Amniotic stem cell (primary cell): ENCODE measurements at places on chromosomes 11 and 22.

- DNase-seq: no peak
Observed at GRCh38 chr11:129694538-129694937, 121.1 kb upstream of the TMEM45B start.

- no peak for DNase-seq
Observed at GRCh38 chr11:2586793-2587131, 113.0 kb downstream of the KCNQ1OT1 start.

DNA sequence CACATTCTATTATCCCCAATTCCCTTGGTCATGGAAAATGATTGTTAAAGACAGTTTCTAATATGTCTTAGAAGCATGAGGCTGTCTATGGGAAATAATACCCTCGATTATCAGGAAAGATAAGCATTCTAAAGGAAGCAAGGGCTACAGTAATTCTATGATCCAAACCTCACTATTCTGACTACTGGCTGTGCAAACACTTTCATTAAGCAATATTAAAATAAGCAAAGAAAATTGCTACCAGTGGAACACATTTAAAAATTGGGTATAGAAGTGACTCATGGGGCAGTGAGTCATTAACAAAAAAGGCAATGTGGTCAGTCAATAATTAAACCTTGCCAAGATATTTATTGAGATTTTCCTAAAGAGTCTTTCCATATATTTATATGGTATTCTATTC lies 1415.2 kb upstream of the TENM4 start:
- DNase-seq: no peak

GRCh38 chr22:19802894-19803735 lies 42.5 kb downstream of the TBX1 start:
- no peak for DNase-seq

- peak; percentile 30 for DNase-seq
Observed at GRCh38 chr11:11916981-11917399, 75.2 kb downstream of the USP47 start.

DNA sequence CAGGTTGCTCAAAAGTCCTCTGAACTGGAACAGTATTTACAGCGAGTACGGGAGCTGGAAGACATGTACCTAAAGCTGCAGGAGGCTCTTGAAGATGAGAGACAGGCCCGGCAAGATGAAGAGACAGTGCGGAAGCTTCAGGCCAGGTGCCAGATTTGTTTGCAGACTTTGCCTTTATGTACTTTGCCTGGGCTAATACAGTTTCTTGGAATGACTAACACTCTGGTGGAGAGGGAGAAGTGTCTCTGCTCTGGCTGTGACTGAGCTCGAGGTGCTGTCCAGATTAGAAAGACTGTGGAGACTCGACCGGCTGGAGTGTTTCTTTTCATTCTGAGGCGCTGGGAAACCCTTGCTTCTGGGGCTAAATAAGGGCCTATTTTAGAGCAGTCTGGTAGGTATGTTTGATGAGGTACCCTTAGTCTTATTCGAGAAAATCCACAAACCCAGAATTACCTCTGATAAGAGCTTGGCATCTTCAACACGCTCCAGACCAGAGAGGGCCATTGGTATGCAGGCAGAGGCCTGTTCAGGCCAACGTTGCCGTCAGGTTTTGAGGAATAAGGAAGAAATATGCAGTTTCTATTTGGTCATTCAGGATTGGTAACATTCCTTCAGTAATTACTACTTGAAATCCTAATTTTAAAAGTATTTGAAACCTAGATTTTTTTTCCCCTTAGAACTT lies 76.5 kb downstream of the SWAP70 start:
- DNase-seq: no peak

DNA sequence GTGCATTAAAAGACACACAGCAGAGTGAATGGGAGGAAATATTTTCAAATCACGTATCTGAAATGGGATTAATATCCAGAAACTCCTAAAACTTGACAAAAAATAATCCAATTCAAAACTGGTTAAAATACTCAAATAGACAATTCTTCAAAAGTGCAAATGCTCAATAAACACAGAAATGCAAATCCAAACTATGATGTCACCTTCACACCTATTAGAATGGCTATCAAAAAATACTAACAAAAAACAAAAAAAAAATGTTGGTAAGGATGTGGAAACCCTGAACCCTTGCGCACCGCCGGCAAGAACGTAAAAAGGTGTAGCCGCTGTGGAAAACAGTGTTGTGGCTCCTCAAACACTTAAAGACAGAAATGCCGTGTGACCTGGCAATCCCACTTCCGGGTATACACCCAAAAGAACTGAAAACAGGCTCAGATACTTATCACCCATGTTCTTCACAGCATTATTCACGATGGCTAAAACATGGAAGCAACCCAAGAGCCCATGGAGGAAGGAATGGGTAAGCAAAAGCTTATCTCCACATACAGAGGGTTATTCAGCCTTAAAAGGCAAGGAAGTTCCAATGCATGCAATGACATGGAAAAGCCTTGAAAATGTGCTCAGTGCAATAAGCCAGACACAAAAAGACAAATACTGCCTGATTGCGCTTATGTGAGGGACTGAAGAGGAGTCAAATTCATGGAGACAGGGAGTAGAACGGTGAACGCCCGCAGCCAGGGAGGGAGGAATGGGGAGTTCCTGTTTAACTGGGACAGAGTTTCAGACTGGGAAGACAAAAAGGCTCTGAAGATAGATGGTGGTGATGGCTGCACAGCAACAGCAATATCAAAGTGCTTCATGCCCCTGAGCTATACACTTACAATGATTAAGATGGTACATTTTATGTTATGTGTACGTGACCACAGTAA lies 19.6 kb downstream of the BRD1 start:
- no peak for DNase-seq

DNA sequence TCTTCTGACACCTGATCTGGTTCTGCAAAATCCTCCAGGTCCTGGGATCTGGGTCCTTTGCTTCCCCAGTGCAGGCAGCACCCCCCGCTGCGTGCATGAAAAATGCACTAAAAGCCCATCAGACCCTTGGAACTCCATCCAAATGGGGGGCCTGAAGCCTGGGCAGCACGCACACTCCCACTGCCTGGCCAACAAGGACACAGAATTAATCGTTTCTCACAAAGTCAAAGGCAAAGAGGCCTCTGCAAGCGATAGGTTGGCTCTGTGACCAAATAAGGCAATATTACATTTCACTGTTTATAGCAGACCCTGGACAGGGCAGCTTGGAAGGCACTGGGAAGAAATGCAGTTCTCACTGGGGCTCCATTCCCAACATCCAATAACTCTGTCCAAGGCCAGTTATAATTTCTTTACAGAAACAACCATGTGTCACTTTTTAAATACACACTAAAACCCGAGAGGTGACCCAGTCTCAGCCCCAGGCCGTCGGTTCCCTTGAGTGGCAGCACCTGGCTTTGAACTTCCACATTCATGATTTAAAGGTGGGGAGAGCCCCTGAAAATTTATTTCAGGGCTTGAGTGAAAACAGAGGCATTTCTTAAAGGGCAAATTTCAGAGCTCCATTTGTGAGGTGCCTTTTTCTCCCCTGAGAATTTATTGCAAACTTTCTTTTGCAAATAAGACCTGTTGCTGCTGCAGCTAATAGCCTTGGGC lies 114.4 kb upstream of the ANO1 start:
- no peak for DNase-seq

- DNase-seq: no peak
Observed at GRCh38 chr22:48819961-48820360, 1007.7 kb downstream of the BRD1 start.

- no peak for DNase-seq
Observed at GRCh38 chr11:45156201-45156600, 9.8 kb downstream of the PRDM11 start.

DNA sequence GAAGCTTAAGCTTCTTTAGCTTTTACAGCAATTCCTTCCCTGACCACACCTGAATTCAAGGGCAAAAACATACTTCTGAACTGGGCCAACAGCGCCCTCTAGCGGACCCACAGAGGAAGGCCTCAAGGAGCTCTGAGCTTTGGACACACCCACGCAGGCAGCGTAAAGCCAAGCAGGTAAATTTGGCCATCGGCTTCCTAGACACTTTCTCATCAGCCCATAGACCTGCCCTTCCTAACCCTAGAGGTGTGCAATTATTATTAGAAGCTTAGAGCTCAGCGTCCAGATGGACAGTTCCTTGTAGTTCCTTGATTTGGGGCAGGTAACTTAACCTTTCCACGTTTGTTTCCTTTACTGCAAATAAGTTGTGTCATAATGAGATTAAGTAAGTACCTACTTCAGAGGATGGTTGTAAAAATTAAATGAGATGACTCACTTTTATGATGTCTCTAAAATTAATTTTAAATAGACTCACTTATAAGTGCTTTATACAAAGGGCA lies 25.7 kb upstream of the HMGXB4 start:
- peak; percentile 6 for DNase-seq

DNA sequence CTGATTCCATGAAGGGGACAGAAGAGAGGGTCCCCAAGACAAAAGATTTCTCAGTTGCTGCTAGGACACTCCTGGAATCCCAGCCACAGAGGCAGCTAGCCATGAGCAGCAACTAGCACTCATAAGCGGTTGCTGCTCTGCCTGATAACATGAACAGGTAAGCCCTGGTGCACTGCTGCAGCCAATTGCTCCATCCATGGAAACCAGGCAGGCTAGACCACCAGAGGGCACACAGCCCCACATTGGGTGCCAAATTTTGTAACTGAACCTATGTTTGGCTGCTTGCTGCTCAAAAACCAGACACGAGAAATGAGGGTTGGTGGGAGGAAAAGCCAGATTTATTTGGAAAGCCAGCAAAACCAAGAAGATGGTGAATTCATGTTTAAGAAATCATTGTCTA lies 21.9 kb upstream of the QSER1 start:
- DNase-seq: no peak

DNA sequence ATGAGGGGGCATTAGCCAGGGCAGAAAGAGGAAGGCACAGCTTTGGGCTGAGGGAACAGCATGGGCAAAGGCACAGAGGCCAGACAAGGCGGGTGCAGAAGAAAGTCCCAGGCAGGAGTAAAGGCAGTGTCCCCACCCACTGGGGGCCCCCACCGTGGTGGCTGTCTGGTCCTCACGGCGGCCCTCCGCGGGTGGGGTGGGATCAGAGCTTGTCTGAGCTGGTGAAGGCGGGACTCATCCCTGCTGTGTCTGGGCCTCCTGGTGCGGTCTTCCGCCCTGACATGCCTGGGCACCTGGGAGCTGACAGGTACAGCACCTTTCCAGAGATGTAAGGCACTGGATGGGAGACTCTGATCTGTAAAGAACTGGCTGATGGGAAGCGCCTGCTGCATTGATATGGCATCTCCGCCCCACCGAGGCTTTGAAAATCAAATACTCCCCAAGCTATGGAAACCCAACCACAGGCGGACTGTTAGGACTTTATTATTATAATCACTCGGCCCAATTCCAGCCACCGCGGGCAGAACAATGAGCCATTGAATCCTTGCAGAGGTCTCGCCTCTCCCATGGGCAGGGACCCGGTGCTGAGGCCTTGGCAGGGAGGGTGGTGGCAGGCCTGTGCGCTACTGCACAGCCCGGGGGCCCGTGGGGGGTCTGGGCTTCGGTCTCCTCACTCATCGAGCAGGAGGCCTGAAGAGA lies 14.2 kb upstream of the GNB1L start:
- DNase-seq: no peak

DNA sequence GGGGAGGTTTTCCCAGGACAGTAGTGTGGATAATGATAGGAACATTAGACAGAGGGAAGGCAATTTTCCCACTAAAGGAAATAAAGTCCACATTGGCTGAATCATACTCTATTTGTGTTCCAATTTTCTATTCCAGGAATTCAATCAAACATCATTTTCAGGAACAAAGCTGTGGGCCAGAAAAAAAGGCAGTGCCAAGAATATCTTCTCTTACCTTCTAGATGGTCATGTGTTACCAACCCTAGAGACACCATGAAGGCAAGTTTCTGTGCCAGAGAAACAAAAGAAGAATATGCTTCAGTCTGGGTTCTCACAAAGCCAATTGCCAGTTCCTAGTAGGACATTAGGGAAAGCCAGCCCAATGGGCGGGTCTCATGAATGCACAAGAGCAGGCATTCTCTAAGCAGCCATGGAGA lies 27.5 kb downstream of the LARGE2 start:
- no peak for DNase-seq

DNA sequence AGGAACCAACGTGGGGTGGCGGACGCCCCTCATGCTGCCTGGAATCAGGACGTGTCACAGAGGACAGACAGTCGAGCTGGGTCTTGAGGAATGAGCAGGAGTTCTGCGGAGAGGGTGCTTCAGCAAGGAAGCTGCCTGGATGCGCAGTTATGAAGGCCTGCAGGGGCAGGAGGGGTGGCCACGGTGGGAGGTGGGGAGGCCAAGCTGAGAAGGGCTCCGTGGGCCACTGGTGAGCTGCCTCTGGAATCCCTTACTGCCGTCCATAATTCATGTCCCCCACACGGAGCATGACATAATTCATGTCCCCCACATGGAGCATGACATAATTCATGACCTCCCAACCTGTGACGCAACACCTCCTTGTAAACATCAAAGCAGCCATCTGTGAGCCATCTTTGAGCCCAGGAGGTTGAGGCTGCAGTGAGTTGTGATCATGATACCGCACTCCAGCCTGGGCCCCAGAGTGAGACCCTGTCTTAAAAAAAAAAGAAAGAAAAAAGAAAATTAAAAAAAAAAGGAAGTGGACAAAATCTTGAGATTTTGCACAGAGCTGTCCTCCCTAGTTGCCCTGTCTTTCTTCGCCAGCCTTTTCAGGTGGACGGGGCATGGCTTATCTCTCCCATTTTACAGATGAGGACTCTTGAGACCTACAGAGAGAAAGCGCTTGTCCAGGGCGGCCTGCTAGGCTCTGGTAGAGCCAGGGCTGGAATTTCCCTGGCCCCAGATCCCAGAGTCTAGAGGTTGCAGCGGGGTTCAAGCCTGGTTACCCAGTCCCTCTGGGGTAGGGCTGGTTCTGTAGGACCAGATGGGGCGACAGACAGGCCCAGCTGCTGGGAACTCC lies 24.3 kb upstream of the PICK1 start:
- DNase-seq: no peak

- no peak for DNase-seq
Observed at GRCh38 chr11:63551889-63552266, 11.3 kb downstream of the PLAAT2 start.

DNA sequence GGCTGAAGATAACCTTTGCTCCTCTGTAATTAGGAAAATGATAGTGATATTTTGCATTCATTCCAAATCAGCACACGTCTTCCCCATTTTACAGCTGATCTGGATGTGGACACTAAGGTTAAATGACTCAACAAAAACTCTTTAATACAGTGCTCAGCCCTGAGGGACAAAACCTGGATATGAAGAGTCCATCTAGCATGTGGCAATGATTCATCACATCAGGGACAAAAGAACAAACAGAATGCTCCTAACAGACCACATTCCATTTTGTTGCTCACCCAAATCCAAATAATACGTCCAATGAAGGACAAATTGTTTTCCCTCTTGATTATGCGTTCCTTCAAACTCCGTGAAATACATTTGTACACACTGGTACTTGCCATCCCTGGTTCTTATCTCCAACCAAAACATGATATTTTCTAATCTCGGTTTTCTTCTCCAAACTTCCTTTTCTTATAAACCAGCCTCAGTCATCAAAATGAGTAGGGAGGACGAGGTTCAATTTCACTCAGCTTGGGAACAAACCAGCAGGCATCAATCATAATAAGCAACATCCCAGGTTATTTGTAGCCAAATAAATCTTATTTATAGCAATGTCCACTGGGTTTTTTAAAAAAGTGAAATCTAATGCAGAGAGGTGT lies 53.7 kb upstream of the MTMR2 start:
- DNase-seq: no peak
